ENCODE measurements at places on chromosomes 12 and 14.
A peak's percentile ranks its signal among the peaks of the same experiment; 100 is the strongest.

GRCh38 chr12:49019443-49020324, 1.1 kb upstream of the PRKAG1 start:
- DNase-seq: peak; percentile 54

DNA sequence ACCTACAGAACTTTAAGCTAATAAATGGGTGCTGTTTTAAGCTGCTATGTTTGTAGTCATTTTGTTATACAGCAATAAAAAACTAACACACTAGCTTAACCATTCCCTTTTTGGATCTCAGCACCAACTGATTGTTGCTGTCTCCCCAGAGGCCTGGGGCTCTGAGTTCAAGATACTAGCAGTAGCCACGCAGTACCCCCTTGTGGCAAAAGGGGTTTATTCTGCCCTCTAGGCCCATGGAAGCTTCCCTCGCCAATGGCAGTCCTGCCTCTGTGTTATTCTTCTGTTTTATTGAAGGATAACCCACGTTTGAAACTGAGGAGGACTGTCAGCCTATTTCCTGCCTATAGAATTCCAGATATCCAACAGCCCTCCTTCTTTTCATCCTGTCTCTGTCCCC, 455.3 kb upstream of the ATP2B1 start:
- no peak for DNase-seq

DNA sequence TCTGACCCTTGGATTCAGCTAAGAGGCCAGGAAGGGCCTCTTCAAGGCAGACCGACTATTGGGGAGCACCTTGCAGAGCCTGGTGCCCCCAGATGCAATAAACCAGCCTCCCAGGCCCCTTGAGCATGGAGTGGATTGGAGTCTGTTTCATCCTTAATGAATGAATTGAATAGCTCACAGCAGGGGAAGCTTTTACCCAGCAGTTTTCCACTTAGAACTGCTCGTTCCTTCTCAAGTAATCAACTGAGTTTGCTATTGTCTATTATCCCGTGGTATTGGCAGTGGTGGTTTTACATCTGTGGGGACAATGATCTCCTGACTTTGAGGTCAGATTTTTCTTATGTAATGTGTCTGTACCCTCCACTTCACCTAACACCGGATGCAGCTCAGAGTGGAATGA, 197.6 kb downstream of the AACS start:
- no peak for DNase-seq

GRCh38 chr12:80415466-80415865, 28.6 kb upstream of the PTPRQ start:
- no peak for DNase-seq
